ENCODE measurements at places on chromosomes 12 and 14.

DNA sequence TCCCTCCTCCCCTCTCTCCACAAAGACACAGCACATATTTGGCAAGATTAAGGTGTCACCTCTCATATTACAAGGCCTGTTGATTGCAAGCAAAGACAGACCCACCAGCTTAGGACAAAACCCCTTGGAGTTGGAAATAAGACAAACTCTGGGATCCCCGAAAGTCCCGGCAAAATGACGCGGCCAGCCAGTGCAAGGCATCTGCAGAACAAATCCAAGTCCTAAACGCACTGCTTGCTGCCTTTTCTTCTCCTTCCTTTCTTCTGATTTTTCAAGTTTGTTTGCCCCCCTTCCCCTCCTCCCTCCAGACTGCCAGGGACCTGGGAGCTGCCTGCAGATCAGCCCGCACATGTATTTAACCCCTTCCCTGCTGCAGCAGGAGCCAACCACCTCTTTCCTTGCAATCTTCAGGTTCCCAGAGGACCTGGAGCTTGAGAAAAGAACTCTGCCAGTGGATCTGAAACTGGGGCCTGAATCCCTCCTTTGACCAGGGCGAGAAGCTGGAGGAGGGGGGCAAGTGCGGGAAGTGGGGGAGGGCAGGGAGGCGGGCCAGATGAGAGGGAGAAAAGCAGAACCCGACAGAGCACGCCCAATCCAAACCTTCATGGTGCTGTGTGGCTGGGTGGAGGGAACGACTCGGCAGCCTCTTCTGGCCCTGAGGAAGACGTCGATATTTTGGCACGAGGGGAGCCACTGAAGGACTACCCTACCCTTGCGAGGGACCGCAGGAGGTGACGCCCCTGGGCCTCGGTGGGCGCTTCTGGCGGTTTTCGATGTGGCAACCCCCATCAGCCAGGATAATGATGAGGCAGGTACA, 2.0 kb upstream of the NTF3 start:
- DNase-seq = no peak

DNA sequence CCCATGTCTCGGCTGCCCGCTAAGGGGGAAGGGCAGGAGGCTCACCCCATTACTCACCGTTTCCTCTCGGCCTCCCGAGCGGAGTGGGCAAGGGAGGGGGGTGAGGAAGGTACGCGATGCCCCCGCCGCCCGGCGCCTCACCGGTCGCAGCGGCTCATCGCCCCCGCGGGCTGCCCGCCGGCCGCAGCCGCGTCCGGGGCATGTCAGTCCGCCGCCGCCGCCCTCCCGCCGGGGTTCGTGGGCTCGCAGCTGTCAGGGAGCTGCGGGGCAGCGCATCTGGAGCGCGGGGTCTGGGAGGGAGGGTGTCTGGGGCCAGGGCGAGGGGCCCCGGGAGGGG, 461 bp downstream of the SLC8A3 start:
- no peak for DNase-seq

GRCh38 chr12:53613821-53614220, 12.4 kb downstream of the ATF7 start:
- no peak for DNase-seq

GRCh38 chr12:53530920-53531319, 23.6 kb upstream of the NPFF start:
- no peak for DNase-seq

GRCh38 chr12:2402073-2402579, 349.3 kb downstream of the CACNA1C start:
- no peak for DNase-seq

- DNase-seq = no peak
Observed at GRCh38 chr12:54160769-54161480, 27.9 kb downstream of the SMUG1 start.

DNA sequence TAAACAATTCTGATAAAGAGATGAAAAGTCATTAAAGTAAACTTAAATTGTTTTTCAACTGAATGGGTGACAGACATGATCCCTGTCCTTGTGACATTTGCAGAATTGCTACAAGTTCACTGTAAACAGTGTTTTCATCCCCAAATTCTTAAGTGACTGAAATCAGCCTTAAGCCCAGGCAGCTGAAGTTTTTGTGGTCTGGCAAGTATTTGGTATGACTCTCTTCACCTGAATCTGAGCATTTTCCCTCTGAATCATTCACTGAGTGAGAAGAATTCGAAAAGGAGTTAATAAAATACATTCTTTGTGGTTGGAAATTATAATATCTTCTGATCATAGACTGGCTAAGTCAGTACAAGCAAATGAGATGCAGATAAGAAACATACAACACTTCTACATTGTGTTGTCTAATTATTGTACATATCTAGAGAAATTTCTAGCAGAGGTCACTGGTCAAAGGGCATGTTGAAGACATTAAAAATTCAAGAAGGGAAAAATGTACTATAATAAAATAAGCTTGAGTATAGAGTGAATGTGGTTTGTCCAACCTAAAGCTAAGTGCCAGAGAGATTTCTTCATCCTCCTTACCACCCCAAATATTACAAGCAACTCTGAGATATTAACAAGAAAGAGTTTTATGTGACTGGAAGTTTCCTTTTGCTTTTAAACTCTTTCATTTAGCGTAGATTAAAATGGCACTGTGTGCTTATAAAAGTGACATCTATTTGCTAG, 177.8 kb upstream of the DIO2 start:
- DNase-seq = no peak

- DNase-seq = no peak
Observed at GRCh38 chr14:89755816-89756215, 198.7 kb downstream of the EFCAB11 start.

DNA sequence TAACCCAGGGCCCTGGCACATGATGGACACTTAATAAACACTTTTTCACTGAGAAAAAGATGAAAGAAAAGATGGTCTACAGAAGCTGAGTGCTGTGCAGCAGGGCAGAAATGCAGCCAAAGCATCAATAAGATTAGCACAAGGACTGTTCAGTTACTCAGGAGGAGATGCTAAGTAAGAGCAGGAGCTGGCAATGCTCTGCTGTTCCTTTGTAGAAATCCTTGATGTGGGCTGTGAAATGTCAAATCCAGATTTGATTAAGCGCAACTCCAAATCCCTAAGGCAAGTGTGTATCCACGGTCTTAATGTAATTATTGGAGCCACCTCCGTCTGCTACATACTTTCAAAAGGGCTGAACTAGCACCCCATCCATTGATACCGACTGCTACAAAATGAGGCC, 151.8 kb upstream of the BTG1 start:
- DNase-seq = no peak

- no peak for DNase-seq
Observed at GRCh38 chr12:60173224-60174170, 577.7 kb downstream of the SLC16A7 start.

GRCh38 chr12:86683568-86684304, 427.5 kb upstream of the MGAT4C start:
- DNase-seq = no peak

GRCh38 chr12:62930546-62931425, 4.2 kb downstream of the PPM1H start:
- peak; percentile 67 for DNase-seq

GRCh38 chr12:42186793-42187192, 42.1 kb upstream of the GXYLT1 start:
- DNase-seq = no peak

GRCh38 chr12:70364695-70365397, 1.2 kb upstream of the KCNMB4 start:
- DNase-seq = no peak

GRCh38 chr14:73783107-73783727, 68.4 kb upstream of the PTGR2 start:
- peak; percentile 41 for DNase-seq

DNA sequence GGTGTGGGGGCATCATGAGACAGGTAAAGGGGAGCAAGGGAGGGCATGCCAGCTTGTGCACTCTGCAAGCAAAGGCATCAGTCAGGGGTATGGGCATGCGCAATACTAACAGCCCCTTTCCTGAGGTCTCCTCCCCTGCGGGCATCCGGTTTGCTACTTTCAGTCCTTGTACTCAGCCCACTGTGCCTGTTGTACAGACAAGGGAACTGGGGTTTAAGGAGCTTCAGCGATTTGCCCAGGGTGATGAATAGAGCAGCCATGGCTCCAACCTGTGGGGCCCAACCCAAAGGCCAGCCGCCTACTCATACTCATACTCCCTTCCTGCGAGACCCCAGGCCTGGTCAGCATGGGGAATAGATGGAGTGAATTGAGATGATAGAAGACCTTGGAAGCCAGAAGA, 66.7 kb downstream of the GALNT16 start:
- DNase-seq = no peak

DNA sequence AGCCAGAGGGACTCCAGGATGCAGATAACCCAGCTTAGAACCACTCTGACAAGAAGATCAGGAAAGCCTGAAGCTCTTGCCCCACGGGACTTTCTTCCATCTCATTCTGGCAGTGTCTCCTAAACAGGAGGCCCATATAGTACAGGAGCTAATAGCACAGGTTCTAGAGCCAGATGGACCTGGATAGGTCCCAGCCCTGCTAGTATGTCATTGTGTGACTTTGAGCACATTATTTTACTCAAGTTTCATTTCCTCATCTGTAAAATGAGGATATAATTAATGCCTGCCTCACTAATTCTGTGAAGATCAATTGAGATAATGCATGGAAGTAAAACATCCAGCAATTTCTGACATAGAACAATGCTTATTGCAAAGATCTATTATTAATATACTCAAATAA, 66.5 kb upstream of the GZMB start:
- DNase-seq = no peak

DNA sequence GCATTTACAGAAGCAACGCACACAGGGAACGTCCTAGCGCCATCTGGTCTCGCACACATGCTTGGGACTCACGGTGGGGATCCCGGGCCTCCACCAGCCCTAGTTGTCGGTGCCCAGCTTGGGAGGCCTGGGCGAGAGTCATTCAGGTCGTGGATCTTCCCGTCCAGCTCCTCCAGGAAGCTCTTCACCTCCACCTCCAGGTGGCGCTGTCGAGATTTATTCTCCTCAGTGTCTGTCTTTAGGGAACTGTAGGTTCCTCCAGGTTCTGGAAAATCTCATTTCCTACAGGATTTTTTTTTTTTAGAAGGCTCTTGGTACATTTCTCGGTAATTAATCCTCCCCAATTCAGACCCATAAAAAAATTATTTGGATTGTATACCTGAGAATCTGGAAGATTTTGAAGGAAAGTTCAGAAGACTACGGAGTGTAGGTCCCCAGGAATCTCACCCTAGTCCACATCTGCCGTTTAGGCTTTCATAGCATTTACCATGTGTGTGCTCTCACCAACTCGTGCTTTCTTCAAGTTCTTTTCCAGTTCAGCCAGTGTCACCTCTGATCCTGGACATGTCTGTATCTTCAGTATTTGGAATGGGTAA, 910.0 kb downstream of the TMEM121 start:
- DNase-seq = peak; percentile 63

- DNase-seq = no peak
Observed at GRCh38 chr12:69330475-69331473, 17.4 kb upstream of the LYZ start.

DNA sequence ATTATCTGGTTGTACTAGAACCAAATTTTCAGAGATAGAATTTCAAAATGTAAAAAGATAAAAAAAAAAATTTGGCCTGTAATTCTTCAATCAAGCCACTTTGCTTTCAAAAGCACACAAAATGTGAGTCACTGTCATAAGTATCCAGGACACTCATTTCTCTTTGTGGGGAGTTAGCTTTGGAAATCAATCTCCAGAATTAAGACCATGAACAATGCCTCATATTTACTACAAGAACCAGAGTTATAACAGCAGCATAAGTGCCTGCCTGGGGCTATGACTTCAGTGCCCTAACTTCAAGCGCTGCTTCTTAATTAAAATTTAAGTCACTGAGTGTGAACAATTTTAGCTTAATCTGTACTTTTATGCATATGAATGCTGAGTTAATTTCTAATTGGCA, 162.1 kb downstream of the C12orf42 start:
- DNase-seq = no peak

DNA sequence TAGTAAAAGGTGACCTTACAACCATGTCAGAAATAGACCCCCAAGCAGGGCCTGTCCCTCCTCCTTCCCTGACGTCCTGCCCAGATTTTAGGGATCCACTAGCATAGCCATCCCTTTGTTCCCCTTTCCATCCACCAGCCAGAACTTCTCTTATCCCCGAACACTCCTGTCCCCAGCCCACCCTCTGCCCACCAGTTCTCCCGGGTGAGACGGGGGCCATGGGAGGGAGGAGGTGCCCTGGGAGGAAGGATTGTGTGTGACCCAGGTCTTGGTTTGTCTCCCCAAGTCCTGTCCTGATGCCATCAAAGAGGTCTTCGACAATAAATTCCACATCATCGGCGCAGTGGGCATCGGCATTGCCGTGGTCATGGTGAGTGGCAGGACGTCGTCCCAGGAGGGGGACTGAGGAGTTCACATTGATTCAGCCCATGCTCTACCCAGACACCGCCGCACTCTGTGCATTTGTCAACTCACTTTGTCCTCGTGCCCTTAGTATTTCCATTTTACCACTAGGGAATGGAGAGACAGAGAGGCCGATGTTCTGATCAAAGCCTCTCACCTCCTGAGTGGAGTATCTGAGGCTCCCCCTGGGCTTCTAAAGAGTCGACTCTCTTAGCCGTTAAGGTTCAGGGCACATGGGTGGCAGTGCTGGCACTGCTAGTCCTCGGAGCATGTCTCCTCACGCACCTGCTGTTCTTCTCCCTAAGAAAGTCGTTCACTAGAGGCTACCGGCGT, 35.9 kb downstream of the CD9 start:
- DNase-seq = no peak

DNA sequence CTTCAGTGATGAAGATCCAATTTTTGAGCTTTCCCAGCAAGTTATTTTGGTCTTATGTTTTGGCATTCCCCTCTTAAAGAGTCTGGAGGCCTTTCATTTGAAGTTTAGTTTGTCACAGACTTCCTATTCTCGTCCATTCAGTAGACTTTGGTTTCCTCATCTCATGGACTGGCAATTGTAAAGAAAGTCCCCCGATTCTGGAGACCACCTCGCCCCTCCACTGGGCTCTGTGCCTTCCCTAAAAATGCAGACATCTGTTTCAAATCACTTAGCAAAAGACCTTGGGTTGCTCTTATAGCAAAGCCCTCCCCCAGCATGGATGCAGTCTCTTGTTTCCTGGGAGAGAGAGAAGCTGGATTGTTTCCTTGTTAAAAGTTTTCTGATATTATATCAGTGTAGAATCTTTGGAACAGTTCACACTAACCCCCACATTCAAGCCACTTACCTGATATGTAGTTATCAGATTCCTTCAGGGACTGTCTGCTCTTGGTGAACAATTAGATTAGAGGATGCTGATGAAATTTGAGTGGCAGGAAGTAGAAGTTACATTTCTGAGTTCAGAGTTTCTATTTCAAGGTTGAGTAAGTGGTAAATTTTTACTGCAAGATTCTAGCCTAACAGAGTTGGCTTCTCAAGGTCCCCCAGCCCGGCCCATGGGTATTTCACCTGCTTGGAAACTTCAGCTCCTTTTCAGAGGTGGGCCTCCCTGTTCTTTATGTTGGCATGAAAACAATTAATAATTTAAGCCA, 56.3 kb downstream of the PLXNC1 start:
- DNase-seq = no peak
